ENCODE measurements at places on chromosomes 3 and 15.

GRCh38 chr3:100702082-100702979 is 7.0 kb upstream of the TFG start:
- no peak for DNase-seq

DNA sequence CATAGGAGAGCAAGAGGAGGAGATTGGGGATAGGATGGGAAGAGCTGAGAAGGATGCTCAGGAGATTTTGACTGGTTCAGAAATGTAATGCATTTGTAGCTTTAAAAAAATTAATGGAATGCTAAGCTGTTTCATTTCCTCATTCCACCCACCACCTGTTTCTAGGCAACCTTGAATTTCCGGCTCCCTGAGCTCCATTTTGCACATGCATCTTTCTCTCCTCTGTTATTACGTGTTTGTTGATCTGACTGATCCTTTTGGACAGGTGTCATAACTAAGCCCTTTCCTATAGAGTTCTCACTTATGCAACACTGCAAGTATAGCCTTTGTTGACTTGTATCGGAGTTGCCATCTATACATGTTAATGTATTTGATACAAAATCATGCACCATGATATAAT is 4.3 kb downstream of the TMPRSS7 start:
- no peak for DNase-seq

DNA sequence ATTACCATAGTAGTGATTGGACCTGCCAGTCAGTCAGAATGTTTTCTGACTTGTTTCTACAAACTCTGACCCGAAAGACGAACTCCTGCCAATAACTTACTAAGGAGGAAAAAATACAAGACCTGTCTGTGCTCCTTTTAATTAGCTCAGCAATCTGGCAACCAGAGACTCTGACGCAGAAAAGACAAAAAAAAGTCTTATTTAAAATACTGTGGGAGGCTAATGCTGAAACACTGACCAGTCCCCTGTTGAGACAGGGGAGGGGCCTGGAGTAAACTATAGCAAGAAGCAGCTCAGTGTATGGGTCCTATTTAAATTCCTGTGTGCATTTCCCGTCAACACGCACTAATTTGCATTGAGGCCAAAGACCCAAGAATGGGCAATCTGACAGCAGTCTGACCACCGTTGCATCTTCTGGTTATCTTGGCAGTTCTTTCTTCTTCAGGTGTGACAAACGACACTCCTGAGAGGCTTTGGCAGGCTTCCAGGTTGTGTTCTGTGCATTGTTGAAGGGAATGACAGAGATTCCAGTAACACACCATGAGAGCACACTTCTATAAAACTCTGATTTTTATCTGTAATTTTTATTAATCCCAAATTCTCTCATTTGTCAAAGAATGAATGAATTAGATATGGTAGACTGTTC is 1114.3 kb downstream of the IGSF11 start:
- no peak for DNase-seq

DNA sequence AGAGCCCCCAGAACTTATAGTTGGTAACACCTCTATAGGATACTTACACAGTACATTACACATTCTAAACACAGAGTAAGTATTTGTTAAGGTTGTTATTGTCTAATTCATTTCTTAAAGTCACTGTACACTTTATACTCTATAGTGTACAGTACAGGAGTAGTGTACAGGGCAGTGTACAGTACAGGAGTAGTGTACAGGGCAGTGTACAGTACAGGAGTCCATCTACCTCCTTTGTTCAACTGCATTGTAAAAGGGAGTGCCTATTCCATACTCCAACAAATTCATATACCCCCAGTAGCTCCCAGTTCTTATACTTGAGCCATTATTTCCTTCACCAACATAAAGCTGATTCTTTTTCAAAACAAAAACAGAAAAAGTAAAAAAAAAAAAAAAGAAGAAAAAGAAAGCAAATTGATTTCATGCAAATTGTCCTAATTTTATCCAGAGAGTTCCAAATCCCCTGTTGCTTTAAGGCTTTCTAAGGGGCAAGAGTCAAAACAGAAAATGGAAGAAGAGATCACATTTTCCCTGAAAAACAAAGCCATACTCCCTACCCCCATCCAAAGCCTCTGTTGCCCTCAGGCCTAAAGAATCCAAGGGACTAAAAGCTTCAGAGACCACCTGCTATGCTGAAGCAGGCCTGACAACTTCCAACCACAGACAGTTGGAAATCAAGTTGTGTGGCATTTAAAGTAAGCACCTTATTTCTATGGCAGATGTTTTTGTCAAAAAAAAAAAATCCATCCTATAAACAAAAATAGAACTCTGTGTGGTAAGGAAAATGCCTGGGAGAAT is 125.6 kb downstream of the PLCH1 start:
- DNase-seq: no peak

DNA sequence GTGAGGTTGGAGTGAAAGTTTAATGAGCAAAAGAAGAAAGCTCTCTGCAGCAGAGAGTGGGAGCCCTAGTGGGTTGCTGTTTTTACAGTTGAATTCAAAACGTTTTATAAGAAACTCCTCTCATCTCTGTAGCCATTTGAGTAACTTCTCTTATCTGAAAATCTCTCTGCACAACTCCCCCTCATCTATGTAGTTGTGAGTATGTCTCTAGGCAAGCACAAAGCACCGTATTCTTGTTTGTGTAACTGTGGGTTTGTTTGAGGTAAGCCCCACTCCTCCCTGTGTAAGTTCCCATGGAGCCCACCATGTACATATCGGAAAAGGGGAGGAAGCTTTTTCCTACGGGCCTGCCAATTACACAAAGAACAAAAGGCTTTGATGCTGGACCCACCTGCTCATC is 56.5 kb upstream of the GOLGA6L2 start:
- no peak for DNase-seq

GRCh38 chr3:53597136-53597915 is 102.9 kb downstream of the CACNA1D start:
- DNase-seq: no peak

- no peak for DNase-seq
Observed at GRCh38 chr3:158950178-158950901, 148.5 kb downstream of the MFSD1 start.

DNA sequence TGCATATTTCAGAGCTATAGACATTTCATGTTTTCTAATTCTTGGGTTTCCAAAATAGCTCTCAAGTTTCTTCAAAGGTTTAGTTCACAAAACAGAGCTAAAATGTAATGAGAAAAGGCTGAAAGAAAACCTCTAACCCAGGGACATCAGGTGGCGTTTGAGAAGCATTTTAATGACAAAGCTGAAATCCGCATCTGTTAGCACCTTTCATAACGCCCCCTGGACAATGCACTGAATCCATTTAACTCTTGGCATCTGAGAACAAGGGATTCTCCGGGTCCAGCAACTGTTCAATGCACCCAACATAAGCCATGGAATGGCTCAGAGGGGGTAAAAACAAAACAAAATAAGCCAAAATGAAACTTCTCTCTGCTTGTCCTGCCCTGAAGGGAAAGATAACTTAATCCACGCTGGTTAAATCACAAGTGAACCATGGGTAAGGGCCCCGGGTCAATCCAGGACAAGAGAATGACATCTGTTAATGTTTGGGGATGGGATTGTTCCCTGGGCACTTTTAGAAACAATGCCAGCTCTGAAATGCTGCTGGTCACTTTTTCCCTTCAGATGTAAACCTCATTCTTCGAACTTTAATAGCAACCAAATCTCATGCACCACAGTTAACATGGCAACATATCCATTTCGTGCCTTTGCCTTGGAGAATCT is 466.2 kb upstream of the ADAMTS9 start:
- no peak for DNase-seq

DNA sequence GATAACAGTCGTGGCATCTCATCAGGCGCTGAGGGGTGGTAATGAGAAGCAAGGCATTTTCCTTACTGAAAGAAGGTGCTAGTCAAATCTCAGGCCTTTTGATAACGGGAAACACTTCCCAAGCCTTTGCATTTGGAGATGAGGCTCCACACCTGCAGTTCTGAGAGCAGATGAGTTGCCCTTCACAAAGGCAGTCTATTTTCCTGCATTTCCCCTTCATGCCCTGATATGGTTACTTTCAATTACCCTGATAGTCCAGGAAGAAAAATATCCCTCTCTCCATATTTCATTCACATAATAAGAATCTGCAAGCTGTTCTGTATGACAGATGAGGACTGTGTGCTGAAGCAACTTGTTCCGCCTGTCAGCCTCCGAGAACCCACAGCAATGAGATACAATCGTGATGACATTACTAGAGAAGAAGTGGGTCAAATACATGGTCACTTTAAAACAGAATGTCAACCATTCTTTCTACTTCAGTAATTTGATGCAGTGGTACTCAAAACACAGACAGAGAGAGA is 25.0 kb downstream of the FHIT start:
- no peak for DNase-seq

GRCh38 chr3:189144645-189145044 is 27.1 kb upstream of the TPRG1 start:
- no peak for DNase-seq

GRCh38 chr3:193829781-193830180 is 236.8 kb downstream of the OPA1 start:
- no peak for DNase-seq

DNA sequence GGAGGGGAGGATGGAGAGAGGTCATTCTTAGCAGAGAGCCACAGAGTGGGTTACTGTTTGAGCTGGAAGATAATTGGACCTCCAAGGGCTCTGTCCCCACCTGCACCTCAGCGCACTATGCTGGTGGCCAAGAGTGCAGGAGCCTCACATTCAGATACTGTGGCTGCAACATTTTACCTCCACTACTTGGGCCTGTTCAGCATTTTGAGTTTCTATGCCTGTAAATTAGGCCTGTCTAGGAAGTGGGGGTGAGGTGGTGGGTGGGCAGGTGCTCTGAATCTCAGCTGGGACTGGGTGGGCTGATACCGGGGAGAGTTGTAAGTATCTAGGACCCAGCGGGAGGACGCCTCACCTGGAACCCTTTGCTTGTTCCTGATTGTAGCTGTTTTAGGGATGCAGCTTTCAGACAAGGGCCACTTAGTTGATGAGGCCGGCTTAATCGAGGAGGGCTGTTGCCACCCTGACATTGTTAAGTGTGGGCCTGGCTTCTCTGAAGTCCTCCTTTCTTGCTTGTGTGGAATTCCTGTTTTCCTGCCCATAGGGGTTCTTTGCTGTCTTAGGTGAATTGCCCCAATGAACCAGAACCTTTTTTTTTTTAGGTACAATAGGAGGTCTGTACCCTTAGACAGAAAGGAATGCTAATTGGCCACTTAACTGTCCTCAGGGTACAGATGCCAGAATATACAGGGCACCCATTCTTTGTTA is 83.8 kb downstream of the SMAD3 start:
- DNase-seq: no peak

DNA sequence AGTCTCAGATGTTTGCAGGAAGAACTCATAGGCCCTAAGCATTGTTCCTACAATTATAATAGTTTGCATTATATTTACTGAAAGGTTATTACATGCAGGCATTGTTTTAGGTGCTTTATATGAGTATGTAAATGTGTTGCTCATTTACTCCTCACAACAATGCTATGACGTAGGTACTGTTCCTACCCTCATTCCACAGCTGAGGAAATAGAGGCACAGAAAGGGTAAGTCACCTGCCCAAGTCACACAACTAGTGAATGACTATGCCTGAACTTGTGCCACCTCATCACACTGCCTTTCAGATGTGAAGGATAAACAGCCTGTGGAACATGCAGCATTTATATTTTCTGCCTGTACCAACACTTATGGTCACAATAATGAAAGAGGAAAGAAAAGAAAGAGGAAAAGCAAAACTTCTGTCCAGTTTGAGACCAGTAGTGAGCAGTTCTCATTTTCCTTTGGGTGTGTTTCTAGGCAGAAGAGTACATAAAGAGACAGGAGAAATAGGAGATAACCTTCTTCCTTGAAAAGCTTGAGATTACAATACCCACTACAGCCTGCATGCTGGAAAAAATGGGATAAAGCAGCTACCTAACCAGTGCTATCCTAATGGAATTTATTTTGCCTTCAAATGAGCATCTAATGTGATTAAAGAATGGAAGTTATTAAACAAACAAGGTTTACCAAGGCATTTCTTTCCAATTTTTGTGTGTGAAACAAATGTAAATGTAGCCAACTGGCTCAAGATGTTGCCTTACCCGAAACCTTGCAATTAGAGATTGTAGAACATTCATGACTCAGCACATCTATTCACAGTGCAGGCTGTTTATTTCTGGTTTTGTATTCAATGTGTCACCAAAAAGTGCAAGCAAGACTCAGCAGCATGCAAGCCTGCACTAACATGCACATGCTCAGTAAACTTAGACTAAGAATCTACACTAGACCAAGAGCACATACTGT is 20.5 kb upstream of the ENTPD3 start:
- no peak for DNase-seq

- DNase-seq: no peak
Observed at GRCh38 chr15:79219393-79220056, 63.0 kb upstream of the ANKRD34C start.

- DNase-seq: no peak
Observed at GRCh38 chr15:75775296-75776064, 62.8 kb upstream of the CSPG4 start.

DNA sequence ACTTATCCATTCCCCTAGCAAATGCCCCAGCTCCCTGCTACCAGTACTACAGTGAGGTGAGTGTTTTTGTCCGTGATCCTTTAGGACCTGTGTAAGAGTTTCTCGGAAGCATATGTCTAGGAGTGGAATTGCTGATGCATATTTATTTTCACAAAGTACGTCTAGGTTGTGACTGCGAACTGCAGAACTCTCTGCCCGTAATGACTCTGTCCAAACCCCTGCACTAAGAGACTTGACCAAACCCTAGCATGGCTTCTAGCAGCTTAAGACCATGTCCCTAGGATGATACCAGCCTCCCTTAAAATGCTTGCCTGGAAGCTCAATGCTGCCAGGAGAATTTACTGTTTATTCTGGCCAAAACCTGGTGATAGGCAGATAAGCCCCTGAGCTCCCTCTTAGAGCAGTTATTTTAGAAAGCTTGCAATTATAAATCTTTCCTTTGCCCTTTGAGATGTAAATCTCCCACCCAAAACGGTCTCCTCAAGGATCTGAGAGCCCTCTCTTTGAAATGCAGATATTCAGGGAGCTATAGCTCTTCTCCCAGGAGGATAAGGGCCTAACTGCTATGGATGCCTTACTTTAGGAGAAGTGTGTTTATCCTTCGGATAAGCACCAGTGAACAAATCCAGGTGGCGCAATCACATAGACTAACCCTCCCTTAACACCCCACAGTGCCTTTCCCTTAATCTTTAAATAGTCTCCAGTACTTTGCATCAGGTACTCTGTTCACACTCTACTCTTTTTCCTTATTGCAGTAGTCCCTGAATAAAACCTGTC is 14.7 kb upstream of the CA12 start:
- no peak for DNase-seq

GRCh38 chr3:172009803-172010202 is 29.6 kb upstream of the FNDC3B start:
- no peak for DNase-seq

DNA sequence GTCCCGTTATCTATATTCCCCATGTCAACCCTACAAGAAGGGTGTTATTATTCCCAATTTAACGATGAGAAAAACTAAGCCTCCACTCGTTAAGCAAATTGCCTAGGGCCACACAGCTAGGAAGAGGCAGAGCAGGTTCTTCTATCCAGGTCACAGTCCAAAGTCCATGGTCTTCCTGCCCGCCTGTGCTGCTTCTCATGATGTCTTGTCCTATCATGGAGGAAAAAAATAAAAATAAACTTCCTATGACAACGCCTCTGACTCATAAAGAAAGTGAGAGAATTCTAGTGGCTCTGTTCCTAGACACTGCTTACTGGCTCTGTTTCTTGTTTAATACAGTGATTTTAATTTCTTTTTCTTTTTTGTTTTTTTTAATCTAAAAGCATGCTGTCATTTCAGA is 9.7 kb downstream of the COL8A1 start:
- DNase-seq: no peak
